ENCODE measurements at places on chromosomes 1 and 21.
A peak's percentile ranks its signal among the peaks of the same experiment; 100 is the strongest.

GRCh38 chr1:53621144-53621543 is 117.8 kb downstream of the GLIS1 start:
- no peak for DNase-seq

DNA sequence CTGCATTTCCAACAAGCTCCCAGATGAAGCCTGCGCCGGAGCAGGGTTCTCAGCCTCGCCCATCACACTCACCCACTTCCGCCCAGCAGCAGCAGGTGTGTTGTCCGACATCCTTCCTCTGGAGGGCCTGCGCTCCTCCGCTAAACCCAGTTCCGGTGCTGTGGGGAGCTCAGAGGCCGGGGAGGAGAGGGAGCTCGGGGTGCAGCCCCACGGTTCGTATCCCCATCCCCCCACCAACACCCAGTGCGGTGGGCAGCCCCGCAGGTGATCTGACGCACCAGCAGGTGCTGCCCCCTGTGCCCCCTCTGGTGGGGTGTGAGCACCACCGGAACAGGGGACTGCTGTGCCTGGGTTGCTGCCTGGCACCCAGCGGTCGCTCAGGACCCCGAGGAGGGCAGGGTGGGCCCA is 3.4 kb upstream of the PEX10 start:
- no peak for DNase-seq

- no peak for DNase-seq
These were observed 20.9 kb upstream of the SH3BGRL3 start for GRCh38 chr1:26259005-26259404.

GRCh38 chr1:197620714-197621163 is 154.5 kb downstream of the DENND1B start:
- DNase-seq, result no peak

DNA sequence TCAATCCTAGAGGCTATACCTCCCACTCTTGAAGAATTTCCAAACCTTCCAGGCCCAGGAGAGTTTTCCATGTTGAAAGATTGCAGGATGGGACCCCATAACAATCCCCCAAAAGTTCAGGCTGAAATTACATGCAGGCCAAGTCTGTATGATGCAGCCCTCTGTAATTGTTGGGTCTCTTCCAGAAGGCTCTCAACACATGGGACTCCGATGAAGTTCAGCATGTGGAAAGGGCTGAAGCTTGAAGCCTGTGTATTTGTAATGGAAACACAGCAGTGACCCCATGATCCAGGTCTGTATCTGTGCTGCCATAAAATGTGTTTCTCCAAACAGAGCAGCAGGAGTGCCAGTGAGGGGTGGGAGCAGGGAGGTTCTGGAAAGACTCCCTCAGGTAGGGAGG is 202.5 kb upstream of the LYPLAL1 start:
- DNase-seq, result no peak

GRCh38 chr1:226656601-226657277 is 82.3 kb downstream of the ITPKB start:
- DNase-seq, result no peak

DNA sequence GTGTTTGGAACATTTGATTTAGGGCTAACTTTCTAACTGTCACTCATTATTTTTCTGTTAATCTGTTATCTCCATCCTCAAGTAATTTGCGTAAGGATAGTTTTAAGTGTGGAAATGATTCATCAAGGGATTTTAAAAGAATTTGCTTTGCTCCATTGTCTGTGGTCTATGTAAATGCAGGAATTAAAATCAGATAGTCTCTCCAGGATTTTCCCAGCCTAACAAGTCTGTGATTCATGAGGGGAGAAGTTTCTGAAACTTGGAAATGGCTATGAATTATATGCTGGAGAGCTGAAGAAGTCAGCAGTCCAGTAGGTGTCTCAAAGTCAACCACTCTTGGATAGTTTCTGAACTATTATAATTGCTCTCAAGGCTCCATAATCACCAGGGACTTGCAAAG is 264.5 kb downstream of the MRPL39 start:
- no peak for DNase-seq

GRCh38 chr1:157147906-157148700 is 9.9 kb upstream of the ETV3 start:
- no peak for DNase-seq

DNA sequence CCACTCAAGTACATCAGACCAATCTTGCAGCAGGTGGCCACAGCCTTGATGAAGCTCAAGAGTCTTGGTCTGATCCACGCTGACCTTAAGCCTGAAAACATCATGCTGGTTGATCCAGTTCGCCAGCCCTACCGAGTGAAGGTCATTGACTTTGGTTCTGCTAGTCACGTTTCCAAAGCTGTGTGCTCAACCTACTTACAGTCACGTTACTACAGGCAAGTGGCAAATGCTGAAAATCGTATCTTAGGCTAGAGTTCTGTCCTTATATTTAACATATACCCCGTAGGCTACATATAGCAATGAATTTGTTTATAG is 12.1 kb downstream of the HIPK1 start:
- DNase-seq, result no peak

GRCh38 chr21:42711667-42712066 is 58.2 kb downstream of the PDE9A start:
- no peak for DNase-seq

DNA sequence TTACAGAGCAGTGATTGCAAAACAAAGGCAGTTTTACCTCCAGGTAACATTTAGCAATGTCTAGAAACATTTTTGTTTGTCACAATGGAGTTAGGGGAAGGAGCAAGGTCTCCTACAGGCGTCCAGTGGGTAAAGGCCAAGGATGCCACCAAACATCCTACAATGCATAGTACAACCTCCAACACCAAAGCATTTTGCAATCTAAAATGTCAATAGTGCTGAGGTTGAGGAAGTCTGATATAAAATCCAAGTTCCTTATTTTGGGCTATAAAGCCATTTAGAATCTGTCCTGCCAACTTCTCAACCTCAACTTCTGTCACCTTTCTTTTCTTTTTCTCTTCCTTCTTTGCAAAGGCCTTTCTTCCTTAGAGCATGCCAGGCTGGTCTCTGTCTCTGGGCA is 111.2 kb downstream of the FASLG start:
- DNase-seq, result no peak

GRCh38 chr1:228156515-228156881 is 6.8 kb downstream of the GJC2 start:
- DNase-seq, result no peak

DNA sequence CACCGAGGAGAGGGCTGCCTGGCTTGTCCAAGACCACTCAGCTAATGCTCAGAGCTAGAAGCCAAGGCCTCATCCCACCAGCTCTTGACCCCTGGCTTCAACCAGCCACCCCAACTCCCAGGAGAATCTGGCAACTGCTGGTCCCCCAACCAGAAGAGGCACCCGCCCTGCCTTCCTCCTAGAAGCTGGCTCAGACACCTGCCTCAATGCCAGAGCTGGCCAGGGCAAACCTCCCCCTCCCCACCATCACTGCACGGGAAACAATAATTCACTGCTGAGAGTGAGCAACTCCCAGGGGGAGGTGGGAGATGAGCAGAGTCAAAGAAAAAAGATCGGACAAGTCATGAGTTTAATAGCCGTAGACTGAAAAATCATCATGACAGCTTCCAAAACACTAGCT is 3.3 kb downstream of the CHD5 start:
- no peak for DNase-seq

DNA sequence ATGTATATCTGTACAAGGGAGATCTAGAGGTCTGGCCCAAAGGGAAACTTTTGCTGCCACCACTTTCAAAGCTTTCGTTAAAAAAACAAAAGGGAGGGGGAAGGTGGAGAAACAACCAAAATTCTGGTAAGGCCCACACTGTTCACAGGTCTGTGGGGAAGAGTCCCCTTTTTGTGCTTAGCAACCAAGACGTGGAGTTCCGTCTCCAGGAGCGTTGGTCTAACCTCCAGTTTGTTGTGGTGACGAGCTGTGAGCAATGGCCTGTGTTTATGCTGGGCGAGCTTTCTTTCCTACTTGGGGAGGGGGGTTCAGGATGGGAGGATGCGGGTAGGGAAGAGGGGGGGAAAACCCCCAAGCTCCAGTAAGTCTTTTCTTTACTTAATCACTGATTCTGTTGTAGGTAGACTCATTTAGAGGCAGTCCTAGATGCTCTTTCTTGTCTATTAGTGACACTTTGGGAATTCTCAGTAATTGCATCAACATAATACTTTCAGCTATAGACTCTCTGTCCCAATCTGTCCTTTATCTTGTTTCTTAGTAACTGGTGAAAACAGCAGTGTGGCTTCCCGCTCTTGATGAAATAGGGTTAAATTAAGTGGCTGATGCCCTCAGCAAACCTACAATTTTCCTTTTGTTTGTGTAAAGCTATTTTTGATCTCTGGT is 1.5 kb downstream of the HIPK1 start:
- peak; percentile 43 for DNase-seq

DNA sequence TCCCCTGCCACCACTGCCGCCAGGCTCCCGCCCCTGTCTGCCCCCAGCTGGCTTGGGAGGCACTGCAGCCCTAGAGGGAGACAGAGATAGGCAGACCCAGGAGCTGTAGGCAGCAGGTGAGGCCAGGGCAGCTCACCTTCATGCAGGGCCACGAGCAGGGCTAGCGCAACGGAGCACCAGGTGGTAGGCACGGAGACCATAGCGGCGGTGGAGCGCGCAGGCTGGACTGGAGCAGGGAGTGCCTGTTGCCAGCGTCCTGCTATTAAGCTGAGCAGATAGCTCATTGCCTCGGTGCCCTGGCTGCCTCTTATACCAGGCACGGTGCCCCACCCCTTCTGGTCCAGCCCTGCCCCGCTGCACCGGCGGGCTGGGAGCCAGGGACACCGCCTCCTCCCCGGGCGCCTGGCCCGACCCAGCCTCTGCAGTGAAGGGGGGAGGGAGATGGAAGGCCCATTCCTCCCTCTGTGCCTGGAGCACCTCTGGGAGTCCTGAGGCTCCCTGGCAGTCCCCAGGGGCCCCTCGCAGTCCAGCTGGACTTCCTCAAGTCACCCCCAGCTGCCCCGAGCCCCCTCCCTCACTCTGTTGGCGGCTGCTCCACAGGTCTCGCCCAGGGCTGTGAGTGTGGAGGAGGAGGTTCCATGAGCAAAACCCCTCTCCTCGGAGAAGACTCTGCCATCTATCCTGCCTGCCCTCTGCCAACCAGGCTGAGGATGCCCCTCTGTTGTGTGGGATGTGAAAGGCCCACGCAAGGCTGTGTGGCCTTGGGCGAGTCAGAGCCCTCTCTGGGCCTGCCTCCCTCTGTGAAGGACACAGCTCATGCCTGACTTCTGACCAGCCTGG is at the start of gene EDN2:
TSS of gene EDN2 (minus strand) at position 282 of the 840 bp plus-strand sequence. CDS start at position 200, 82 bp downstream.
- no peak for DNase-seq

DNA sequence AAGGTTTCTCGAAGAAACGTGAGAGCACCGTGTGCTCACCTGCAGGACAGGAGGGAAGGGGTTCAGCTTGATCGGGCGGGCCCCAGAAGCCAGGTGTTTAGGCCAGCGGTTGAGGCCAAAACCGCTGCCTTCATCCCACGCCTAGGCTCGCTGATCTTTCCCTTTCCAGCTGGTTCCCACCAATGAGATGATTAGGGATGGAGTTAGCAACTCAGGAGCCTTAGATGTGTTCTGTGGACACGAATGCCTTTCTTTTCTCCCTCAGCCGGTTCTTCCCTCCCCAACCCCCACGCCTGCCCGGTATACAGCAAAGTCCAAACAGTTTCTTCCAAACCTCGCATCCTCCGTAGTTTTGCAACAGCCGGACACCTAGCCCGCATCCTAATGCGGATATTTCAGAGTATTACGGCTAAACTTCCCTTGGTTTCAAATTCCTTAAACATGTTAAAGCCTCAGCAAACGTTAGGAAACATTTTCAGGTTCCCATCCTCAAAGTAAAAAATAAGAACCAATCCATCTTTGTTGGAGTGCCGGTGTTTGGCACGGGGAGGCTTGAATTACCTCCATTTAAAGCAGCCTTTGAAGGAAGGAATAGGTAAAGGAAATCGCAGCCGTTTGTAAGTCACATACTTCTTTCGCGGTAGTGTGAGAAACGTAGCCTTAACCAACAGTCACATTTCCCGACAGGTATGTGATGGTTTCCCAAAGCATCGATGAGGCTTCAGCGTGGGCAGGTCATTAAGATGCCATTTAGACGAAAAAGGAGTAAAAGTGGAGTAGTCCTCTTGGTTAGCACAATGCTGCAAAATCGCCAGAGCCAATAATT is 1.1 kb downstream of the LRRC8C start:
- no peak for DNase-seq

- DNase-seq, result no peak
These were observed 5.2 kb downstream of the RCC1 start for GRCh38 chr1:28510970-28511440.

DNA sequence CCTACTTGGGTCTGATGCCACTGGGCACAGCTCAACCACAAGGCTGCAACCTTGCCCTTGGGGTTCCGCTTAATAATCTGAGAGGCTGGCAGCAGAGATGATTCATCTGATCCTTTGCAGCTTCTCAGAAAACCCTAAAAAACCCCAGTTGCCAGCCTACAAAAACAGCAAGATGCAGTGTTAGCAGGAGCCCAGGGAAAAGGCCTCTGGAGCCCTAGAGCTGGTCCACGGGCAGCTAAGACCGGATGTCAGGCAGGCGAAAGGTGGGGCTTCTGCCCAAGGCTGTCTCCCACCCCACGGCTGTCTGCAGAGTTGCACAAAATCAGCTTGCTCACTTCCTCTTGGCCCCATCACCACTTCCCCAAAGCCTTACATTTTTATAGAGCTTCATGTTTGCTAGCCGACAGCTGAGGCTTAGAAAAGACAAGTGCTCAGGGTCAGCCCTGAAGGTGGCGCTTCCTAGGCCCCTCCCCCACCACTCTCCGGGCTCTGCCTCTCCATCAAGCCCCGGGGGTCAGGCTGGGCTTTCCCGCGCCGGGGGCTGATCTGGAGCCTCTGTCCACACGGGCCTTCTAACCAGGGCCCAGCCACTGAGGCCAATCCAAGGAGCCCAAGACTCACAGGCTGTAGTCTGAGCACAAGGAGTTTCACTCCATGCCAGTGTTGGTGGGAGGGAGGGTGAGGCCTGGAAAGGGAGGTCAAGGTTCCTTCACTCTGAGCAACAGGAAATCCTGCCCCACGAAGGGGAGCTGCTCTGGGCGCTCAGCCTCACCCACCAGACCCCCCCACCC is 4.2 kb upstream of the ADORA3 start:
- peak; percentile 36 for DNase-seq

- no peak for DNase-seq
These were observed 34.9 kb downstream of the PLXNA2 start for GRCh38 chr1:208209286-208209685.

DNA sequence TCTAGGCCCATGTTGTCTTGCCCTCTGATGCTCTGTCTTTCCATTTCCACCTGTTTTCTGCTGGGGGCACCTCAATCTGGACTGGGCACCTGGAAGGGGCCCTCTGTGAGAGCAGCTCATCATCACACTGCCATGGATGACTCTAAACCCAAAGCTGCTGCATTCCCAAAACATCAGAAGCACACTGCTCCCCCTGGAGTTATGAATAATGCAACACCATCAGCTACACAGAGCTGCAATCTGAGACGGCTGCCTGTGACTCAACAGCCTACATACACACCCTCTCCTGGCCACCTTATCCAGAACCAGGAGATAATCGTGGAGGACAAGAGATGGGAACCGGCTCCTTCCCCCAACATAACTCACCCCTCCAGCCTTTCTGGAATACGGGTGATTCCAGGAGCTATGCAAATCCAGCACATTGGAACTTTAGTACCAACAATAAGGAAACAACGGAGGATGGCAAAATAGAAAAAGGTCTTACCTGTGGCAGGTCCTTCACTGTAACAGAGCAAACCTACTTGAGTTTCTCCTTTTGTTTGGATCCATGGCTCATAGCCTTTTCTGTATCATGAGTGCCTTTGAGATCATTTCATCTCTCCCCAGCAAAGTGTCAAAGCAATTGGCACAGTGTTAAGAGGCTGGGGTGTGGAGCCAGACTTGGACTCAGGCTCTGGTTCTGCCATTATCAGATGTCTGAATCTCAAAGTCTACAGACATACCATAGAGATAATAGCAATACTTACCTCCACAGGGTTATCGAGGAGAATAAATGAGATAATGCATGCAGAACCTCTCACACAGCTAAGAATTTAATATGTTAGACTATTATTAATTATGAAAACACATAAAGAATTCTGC is 29.3 kb downstream of the AK2 start:
- DNase-seq, result no peak
